ENCODE measurements at places on chromosomes 6 and 20.

DNA sequence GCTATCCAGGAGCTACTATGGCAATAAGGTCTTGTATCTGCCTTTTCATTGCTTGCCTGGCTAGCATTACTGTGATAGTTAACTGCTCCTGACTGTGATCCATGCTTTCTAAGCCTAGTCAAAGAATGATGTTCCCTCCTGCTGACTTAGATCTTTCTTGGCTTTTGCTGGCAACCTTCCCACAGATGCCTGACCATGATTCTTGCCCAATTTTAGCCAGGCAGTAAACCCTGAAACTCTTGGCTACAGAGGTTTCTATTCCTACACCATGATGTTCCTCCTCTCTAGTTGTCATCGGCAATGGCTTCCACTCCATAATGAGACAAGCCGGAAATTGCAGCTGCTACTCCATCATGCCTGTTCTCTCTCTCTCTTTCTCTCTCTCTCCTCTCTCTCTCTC is 238.1 kb downstream of the HAO1 start:
- DNase-seq = no peak

DNA sequence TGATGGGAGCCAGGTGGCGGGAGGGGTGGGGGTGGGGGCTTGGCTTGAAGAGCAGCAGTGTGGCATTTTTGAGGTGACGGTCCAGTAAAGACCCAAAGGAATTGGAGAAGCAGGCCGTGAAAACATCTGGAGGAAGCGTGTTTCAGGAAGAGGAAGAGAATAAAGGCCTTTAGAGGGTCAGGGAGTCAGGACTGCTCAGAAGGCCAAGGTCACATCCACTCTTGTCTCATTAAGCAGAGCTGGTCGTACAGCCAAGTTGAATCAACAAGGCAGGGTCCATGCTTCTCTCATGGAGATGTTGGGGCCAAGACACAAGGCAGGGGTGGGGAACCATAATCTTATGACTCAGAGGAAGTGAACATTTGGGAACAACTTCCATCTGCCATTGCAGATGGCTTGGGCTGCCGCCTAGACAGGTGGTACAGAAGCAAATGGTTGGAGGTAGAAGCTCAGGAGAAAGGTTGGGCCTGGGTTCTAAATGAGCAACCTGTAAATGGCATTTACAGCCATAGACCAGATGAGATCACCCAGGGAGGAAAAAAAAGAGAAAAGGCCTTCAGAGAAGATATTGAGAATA is 179.6 kb downstream of the TTLL2 start:
- DNase-seq = no peak

DNA sequence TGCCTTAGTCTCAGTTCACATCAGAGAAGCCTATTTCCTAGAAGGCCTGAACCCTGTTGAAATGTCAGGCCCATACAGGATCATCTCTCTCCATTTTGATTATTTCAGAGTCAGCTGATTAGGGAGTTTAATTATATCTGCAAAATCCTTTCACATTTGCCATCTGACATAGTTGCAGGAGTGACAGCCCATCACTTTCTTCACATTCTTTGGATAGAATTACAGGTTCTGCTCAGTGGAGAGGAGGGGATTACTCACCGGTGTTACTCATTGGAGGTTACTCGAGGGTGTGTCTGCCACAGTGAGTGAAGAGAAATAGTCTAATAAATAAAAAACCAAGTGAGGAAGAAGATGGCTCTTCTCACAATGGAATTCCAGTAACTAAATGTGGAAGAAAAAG is 216.8 kb downstream of the TMEM242 start:
- DNase-seq = no peak

DNA sequence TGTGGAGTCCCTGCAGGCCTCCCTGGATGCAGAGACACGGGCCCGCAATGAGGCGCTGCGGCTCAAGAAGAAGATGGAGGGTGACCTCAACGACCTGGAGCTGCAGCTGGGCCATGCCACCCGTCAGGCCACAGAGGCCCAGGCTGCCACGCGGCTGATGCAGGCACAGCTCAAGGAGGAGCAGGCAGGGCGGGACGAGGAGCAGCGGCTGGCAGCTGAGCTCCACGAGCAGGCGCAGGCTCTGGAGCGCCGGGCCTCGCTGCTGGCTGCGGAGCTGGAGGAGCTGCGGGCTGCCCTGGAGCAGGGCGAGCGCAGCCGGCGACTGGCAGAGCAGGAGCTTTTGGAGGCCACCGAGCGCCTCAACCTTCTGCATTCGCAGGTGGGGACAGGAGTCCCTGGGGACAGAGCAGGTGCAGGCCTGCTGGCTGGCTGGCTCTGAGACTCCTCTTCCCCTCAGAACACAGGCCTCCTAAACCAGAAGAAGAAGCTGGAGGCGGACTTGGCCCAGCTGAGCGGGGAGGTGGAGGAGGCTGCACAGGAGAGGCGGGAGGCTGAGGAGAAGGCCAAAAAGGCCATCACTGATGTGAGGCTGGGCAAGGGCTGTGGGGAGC is 44.7 kb downstream of the MYH7B start:
- DNase-seq = no peak

GRCh38 chr6:14728396-14729024 is 517.4 kb upstream of the JARID2 start:
- DNase-seq = no peak

Measured in B cell (primary cell).